ENCODE measurements at places on chromosomes 7 and 10.

DNA sequence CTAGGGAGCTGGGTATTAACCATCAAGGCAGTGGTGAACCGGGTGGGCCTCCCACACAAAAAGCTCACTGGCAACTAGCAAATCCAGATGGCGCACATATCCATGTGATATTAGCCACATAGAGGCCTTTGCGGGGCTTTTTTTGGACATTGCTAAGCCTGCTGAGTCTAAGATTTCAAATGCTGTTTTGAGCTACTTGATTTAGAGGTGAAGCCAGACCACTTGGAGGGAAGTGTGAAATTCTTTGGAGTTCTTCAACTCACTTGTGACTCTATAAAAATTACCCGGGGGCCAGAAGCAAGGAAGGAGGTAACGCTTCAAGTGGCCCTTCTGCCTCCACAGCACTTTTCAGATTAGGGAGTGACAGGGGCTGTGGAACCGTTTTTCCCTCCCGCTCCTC lies 619.8 kb upstream of the GALNT17 start:
- DNase-seq, result no peak

DNA sequence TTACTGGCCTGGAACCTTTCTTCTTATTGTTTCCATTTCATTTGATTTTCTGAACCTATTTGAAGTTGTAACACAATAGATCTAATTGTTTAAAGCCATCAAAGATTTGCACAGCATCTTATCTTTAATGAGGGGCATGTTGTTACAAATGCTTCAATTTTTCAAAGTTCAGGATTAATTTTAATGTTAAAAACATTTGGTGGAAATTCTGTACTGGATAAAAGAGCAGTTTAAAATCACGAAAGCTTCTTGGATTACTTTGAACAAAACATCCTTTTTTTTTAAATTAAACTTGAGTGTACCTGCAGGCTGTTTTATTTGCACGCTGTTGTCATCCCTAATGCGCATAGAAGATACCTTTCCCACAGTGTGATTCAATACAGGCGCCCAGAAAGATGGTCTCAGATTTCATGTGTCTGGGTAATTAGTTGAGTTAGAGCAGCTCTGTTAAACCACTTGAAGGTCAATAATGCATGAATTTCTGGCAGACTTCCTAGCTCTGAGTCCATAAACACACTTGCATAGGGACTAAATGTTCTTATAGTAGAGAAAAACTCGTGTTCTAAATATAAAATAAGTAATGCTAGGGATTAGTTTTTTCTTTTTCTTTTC lies 29.3 kb upstream of the DDX50 start:
- DNase-seq, result no peak

- DNase-seq, result no peak
Measured at GRCh38 chr7:25622695-25623094, 394.4 kb upstream of the NPVF start.

DNA sequence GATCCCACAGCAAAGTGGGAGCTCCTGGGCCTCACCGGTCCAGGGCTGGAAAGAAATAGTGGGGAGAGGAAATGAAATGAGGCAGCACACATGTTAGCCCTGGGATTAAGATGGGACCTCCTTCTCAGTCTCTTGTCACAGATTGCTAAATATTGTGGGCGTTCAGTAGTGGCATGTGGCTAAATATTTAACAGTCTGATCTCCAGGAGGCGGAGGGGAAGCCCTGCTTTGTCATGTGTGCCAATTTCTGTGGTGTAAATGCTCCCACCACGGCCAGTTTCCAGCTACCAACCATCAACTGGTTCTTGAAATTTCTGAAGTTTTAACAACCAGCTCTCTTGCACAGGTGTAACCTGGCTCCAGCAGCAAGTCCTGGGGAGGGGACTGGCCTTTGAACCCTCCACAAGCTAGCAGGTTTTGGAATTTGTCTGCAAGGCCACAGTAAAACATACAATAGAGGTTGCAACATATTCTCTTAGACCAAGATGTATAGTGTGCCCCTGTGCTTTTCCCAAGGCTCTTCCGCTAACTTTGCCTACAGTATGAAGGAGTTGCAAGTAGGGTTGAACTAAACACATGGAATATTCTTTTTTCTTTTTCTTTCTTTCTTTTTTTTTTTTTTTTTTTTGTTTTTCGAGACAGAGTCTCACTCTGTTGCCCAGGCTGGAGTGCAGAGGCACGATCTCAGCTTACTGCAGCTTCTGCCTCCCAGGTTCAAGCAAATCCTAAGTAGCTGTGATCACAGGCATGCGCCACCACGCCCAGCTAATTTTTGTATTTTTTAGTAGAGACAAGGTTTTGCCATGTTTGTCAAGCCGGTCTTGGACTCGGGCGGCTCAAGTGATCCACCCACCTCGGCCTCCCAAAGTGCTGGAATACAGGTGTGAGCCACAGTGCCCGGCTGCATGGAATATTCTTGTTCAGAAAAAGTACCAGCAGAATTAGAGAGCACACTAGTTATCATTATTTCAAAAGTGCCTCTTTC lies 103.1 kb upstream of the PCBD1 start:
- DNase-seq, result no peak

GRCh38 chr7:111240371-111240770 lies 149.4 kb downstream of the LRRN3 start:
- no peak for DNase-seq

- no peak for DNase-seq
Measured at GRCh38 chr10:125472010-125472607, 210.9 kb downstream of the TEX36 start.

DNA sequence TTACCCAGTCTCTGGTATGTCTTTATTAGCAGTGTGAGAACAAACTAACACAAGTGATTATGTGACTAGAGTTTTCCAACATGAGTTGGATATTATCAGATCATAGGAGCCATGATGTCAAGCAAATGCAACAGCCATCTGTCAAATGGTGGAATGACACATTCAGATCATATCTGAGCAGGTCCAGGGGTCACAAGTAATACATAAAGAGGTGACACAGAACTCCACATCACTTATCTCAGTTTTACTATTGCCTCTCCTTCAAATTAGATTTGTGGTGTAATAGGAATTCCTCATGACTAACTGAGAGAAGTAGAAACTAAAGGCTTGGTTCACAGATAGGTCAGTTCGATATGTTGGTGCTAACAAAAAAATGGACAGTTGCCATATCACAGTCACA lies 12.2 kb upstream of the SAMD9L start:
- no peak for DNase-seq

GRCh38 chr7:113113912-113114311 lies 4.4 kb downstream of the SMIM30 start:
- DNase-seq, result no peak

DNA sequence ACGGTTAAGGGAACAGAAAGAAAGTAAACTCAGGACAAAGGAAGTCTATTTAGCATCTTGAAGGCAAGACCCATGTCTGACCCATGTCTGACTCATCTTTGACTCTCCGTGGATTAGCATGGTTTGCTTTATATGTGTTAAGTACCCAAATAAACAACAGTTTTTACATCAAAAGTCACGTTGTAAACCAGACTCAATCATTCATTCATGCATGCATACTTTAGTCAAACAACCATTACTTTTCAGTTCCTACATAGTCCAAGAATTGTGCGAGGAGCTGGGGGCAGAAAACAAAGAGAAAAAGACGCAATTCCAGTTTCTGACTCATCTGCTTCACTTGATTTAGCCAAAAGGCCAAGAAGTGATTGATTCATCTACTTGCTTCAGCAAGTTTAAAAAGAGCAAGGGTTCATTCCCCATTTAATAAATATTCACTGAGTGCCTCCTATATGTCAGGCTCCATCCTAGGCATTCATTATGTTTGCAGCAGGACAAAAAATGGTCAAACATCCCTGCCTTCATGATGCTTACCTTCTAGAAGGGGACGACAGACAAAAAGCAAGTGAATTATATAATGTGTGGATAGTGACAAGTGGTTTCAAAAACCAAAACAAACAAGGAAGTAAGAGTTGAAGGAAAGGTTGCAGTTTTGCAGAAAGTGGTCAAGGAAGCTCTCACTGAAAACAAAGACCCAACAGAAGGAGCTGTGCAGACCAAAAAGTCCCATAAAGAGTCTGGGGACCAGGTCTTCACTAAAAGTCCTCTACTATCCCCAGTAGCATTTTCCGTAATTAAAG lies 116.2 kb downstream of the FAM107B start:
- DNase-seq, result no peak

GRCh38 chr10:64036321-64036930 lies 515.2 kb downstream of the REEP3 start:
- no peak for DNase-seq

DNA sequence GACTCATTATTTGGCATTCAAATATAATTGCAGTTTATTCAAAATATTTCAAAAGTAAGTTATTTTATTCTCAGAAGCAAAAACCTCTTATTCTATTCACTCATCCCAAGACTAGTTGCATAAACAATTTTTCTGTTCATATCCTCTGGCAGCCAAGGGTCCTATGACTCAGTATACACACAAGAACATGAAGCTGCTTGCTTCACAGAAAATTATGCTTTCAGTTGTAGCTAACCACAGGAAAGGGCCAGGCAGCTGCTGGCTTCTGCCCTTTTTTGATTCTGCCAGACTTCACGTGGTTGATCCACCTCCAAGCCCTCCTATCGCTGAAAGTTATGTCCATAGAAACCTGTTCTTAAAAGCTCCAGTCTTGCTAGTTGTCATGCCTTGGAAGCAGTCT lies 108.8 kb downstream of the ABCA13 start:
- DNase-seq, result no peak

GRCh38 chr7:14236834-14237233 lies 247.4 kb upstream of the ETV1 start:
- DNase-seq, result no peak

- DNase-seq, result no peak
Measured at GRCh38 chr10:101607124-101607523, 19.0 kb downstream of the DPCD start.

DNA sequence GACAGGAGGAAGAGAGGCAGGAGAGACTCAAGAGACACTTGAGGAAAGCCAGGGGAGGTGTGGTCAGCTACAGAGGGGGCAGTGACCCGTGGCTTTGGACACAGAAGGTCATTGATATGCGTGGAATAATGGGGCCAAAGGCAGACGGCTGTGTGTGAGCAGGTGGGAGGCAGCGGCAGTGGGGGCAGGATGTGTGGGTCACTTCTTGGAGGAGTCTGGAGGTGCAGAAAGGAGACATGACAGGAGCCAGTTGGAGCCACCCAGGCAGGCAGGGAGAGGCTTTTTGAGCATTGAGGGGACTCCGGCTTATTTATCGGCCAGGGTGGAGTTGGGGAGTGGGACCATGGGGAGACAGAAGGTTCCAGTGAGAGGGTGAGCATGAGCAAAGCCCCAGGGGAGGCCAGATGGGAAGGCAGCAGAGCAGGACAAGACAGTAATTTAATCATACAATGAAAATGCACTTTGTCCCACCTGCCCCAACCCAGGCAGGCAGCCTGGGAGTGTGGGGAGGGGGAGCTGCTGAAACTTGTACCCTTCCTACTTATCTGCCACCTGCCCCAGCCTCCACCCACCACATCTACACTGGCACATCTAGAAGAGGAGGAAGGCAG lies 5.0 kb downstream of the LDB3 start:
- DNase-seq, result no peak

- no peak for DNase-seq
Measured at GRCh38 chr7:40493609-40494051, 358.8 kb downstream of the SUGCT start.

DNA sequence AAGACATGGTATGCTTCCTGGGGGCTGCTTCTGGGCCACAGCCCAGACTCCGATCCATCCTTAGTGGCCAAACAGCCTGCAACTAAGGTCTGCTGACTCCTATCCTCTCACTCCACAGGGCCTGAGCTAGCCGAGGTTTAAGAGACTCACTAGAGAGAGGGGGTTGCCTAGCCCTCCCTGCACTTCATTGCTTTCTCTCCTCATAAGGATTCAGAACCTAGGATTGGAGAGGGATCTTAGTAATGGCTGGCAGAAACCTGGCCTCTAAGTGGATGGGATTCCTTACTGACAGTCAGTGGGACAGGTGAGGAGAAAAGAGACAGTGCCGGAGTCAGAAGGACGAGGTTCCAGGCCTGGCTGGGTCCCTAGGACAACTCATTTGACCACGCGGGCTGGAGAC lies 8.2 kb upstream of the DDIT4 start:
- DNase-seq, result no peak

All from CD8-positive, alpha-beta memory T cell (primary cell).